ENCODE measurements at places on chromosomes 12 and 14. TPM values are rescaled to one million over a fixed set of nuclear protein-coding genes. Genes with fewer than 3 reads are reported as not detected.

- DNase-seq, result no peak
These were observed 15.9 kb downstream of the ATP6V1D start for GRCh38 chr14:67343601-67344230.

DNA sequence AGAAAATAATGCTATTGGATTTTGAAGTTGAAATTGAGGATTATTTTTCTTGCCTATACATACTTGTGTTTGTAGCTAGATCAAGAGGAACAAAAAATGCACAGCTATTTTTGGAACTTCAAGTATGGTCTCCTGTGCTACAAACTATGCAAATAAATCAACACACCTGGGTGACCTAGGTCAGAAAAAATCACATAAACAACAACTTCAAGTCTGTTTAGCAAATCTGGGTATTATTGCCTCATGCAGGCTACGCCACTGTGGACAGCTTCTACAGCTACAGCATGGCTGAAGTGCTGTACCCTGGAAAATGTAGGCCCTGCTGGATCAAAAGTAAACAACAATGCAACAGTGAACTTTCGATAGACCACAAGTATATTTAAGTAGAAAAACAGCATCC, 87.5 kb downstream of the SLC6A15 start:
- DNase-seq, result no peak

- no peak for DNase-seq
These were observed 299.8 kb upstream of the PRKD1 start for GRCh38 chr14:30227436-30227835.

GRCh38 chr12:98224584-98225221, 290.7 kb upstream of the TMPO start:
- no peak for DNase-seq

GRCh38 chr12:2776129-2776806, 18.5 kb upstream of the FKBP4 start:
- DNase-seq, result no peak

GRCh38 chr12:108567406-108568337, 5.3 kb downstream of the ISCU start:
- no peak for DNase-seq

DNA sequence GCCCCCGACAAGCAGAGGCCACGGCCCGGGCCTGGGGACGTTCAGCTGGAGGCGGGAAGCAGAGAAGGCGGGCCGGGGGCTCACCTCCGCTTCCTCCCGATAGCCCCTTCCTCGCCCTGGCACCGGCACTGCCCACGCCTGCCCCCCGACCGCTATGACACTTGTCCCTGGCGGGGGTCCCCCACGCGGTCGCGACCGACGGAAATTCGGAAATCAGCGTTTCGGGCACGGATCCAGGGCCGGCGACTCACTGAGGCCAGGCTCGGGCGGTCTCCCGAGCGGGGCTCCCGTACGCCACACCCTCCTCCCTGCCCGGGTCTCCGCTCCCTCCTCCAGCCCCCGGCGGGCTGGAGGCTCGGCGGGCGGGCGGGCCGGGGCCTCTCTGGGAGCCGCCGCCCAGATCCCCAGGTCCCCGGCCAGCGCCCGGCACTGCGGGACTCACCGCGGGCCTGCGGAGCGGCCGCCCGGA, 581 bp downstream of the PITPNM2 start:
- DNase-seq, result peak; percentile 50

- no peak for DNase-seq
These were observed 26.2 kb downstream of the KITLG start for GRCh38 chr12:88553941-88554658.

SERPINA12 gene
- not detected for total RNA-seq

NPAS3 gene
- not detected for total RNA-seq

SAV1 gene
- 13.6 TPM for total RNA-seq

ARHGDIB gene
- total RNA-seq, result 912 TPM

DNA sequence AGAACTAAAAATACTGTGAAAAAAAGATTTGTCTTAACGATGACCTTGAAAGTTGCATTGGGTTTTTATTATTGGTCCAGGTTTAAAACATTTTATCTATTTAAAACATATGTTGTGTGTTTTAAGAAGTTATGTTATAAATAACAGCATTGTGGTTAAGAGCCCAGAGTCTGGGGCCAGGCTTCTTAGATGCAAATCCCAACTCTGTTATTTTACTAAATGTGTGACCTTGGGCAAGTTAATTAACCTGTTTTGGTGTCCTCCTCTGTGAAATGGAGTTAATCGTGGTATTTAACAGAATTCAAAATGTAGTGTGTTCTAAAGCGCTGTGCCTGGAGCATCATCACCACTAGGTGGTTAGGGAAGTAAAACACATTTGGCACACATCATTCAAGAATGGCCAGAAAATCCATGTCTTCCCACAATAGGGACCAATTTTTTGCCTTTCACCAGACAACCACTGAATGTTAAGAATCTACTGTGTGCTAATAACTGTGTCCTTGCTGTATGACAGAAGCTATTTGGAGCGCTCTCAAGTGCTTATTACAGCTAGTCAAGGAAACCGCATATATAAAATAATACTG, 133.3 kb downstream of the MON2 start:
- DNase-seq, result no peak

- no peak for DNase-seq
These were observed 81.2 kb downstream of the ANO4 start for GRCh38 chr12:100875771-100876170.

- DNase-seq, result no peak
These were observed 120.6 kb downstream of the PRICKLE1 start for GRCh38 chr12:42468921-42469320.

DNA sequence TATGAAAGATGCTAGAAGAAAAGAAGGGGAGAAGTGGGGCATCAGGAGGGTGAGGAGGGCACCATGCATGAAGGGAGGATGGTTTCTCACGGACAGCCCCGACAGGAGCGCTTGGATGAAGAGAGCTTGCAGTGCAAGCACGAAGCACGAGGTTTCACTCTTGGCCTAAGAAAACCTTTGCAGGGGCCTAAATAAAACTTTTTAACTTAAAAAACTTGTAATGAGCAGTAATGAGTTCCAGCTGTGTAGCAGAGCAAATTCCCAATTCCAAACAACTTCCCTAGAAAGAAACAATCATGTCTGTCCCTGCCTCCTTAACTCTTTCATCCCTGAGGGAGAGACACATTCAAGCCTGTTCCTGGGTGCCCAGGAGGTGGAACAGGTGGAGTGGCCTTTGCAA, 119.5 kb downstream of the PAH start:
- no peak for DNase-seq

NANOG gene
- total RNA-seq, result not detected

OLR1 gene
- total RNA-seq, result not detected

- DNase-seq, result peak; percentile 41
These were observed 485 bp downstream of the PELI2 start for GRCh38 chr14:56118611-56119181.

CLEC2A gene
- total RNA-seq, result not detected

EXOC5 gene
- 80.2 TPM for total RNA-seq

DNA sequence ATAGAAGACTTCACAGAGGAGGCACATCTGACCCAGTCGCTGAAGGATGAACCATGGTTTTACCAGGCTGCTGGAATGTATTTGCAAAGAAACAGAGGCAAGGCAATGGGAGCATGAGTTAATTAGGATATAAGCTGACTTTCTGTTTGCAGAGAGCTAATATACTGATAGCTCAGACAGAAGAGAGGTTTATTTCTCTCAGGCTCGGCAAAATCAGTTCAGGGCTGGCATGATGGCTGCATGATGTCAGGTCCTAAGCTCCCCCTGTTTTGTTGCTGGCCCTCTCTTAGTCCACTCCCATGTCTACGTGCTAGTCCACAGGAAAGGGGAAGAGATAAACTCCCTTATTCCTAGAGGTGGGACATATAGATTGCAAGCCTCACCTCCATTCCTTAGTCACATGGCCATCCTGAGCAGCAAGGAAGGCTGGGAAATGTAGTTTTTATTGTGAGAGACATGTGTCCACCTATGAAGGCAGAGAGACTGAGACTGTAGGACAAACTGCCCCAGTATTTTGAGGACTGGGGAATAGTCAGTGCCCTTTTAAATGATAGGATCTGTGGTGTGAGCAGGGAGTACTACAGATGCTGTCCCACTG, 224.5 kb downstream of the VRK1 start:
- DNase-seq, result no peak

DNA sequence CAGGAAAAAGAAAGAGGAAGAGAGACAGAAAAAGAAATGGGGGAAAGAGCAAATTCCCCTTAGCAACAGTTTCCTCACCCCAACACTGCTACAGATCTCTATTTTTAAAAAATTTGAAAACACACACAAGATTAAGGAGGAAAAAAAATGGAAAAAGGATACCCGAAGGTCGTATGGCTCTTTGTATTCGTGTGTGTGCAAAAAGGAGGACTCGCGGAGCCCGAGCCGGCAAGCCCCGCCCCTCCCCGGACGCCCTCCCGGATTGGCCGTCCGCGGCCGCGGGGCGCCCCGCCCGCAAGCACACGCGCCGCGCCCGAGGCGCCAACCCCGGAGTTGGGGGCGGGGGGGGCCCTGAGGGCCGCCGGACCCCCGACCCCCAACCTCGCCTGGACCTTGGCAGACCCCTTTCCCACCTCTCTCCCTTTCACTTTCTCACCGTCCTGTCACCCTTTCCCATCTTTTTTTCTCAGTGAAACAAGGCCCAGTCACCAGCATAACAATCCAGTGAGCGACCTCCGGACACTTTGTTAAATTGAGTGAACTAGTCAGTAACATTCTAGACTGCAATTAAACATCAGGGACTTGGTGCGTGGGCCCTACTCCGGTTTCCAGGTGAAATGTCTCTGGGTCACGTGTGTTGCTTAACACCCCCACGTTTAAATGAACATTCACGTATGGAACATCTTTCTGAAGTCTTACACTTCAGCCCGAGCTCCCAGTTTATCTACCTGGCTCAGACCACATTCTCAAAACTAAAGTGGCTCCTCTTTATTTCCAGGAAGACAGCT, at the start of gene C14orf93:
C14orf93 (minus strand) TSS at position 205 of the 788 bp plus-strand sequence. CDS start 11,120 bp downstream, outside the sequence.
- peak; percentile 92 for DNase-seq

DNA sequence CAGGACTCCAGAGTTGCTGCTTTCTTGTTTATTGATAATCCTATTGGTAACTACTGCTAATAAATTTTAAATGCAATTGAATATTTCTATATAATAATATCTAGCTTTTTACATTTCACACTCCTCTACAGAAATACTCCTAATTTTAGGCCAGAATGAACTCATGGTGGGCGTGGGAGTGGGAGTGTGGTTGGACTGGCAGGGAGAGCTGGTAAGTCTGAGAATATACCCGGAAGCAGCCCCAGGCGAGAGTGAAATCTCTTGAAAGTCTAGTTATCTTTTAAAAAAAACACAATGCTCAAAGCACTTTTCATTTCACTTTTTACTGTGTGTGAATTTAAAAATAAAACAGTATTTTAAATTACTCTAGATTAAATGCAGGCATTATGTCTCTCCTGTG, 4.7 kb downstream of the TMEM263 start:
- DNase-seq, result no peak

CYP46A1 gene
- total RNA-seq, result 0.23 TPM

DNA sequence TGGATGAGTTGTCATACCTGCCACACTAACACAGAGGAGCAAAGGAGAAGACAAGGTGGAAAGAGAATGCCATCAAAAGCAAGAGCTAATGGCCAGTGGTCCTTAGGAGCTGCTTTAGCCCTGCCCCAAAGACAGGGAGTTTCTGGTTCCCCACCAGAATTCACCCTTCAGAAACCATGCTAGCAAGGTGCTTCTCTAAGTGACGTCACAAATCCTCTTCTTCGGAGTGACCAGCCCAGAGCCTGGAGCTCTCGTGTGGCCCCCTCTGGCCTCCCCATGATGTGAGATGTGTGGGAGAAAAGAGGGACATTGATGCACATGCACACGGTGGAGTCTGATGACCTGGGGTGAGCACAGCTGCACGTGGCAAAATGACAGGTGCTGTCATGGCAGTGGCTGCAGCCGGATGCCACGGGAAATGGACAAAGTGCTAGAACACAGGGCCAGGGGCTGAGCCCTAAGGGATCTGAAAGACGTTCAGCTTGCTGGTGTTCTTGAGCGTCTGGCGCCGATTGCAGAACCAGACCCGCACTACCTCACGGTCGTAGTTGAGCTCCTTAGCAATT, 16.9 kb upstream of the TFCP2 start:
- no peak for DNase-seq

ZNF664 gene
- total RNA-seq, result 46.4 TPM

- no peak for DNase-seq
These were observed 583.7 kb upstream of the USP15 start for GRCh38 chr12:61676520-61676919.

DNA sequence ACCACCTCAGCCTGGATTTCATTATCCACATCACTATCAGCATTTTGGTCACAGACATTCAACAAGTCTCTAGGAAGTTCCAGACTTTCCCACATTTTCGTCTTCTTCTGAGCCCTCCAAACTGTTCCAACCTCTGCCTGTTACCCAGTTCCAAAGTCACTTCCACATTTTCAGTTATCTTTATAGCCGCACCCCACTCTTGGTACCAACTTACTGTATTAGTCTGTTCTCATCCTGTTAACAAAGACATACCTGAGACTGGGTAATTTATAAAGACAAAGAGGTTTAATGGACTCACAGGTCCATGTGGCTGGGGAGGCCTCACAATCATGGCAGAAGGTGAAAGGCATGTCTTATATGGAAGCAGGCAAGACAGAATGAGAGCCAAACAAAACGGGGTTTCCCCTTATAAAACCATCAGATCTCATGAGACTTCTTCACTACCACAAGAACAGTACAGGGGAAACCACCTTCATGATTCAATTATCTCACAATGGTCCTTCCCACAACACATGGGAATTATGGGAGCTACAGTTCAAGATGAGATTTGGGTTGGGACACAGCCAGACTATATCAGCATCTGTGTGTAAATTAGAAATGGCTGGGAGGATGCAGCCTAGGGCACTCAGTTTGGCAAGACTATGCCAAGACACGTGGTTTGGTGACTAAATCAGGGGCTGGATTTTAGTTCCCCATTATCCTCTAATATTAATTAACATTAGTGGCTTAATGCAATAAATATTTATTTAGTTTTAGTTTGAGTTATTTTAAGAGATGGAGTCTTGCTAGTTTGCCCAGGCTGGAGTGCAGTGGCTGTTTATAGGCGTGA, 16.2 kb upstream of the FUT8 start:
- no peak for DNase-seq

- DNase-seq, result no peak
These were observed 75.2 kb downstream of the TMEM121 start for GRCh38 chr14:105601360-105602242.

All from activated CD4-positive, alpha-beta T cell treated with anti-CD3 and anti-CD28 coated beads for 36 hours (primary cell).